Left lung (tissue), 14 donors: ENCODE measurements at places on chromosomes 3 and 15. TPM values are rescaled to one million over a fixed set of nuclear protein-coding genes. Genes with fewer than 3 reads are reported as not detected.

DNA sequence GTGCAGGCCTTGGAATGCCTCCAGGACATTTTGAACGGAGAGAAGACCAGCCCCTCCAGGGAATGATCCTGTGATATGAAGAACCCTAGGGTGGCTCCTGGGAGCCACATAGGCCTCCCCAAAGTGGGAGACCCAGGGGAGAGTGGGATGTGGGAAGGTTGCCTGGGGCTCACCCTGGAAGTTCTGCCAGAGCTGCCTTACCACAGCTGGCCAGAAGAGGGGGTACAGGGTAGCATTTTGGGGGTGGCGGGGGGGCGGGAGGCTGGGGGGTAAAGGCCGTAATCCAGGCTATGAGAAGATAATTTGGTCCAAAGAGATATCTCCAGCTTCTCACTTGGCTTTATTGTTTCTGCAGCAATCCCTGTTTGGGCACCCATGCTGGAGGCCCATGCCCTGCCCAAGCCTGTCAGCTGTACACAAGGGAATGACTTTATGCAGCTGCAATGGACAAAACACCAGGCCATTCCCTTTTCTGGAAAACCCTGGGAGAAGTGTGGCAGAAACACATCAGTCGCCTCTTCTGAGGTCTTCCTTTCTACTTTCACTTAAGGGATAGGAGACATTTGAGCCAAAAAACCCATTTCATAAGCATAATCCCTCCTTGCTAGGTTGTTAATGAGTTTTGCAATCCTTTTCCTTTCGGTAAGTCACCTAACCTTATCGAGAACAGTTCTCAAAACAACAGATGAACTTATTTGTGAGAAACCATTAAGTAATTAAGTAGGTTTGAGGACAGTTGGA lies 11.0 kb upstream of the MUSTN1 start:
- DNase-seq = no peak

DNA sequence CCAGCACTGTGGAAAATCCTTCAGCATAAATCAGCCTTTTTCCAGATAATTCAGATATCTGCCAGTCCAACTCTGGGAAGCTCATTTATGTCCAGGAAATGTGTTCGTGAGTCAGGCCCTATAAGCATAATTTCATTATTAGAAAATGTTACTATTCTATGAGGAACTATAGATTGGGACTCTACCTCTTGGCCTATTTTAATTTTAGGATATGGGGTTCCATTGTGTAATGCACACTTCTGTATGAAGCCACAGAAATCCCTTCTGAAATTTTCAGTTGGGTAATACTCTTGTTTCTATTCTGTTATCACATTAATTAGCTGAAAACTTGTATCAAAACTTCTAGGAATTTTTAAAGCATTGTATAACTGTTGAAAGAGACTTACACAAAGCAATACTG lies 43.9 kb upstream of the IL12A start:
- DNase-seq = no peak

ARL6IP5 gene
- polyA plus RNA-seq = 102 TPM

- DNase-seq = no peak
Observed at GRCh38 chr15:66043264-66043663, 174.0 kb downstream of the RAB11A start.

CYP1A2 gene
- polyA plus RNA-seq = 0.38 TPM

GRCh38 chr3:174346571-174346970 lies 512.6 kb upstream of the NAALADL2 start:
- DNase-seq = no peak

GRCh38 chr3:36317915-36318314 lies 62.4 kb upstream of the STAC start:
- no peak for DNase-seq

AP4E1 gene
- 9.0 TPM for polyA plus RNA-seq

SELENOS gene
- 50.8 TPM for polyA plus RNA-seq

DNA sequence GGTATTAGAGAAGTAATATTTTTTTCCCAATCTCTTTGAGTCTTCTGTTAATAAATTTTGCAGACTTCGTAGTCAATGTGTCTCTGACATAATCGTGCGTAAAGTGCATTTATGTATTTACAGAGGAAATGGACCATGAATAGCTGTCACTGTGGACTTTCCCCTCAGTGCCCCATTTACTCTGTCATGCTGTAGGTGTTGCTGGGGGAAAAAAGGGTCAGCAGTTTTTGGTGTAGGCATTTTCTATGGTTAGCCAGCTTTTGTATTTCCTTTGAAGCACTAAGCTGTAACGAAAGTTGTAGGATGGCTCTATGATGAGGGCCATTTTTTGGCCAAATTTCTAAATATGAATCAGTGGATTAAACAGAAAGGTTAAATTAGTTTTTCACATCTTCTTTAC lies 598.4 kb downstream of the FGF12 start:
- no peak for DNase-seq

HESX1 gene
- 3.7 TPM for polyA plus RNA-seq

GOLGA8T gene
- polyA plus RNA-seq = not detected

DNA sequence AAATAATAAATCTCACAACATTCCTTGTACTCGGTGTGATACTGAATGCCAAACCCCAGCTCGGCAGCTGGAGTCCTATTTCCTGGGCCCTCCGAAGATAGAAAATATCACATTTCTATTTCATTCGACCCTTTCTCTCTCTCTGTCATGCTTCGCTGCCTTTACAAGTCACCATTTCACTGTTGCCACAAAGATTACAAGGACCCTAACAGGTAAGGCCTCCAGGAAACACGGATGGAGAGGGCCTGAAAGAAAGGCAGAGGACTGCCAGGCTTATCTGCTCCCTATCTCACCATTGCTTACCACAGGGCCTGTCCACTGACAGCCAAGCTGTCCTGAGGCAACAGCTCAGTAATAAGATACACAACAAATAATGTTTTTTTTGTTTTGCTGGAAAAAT lies 376.5 kb downstream of the MECOM start:
- DNase-seq = no peak

GRCh38 chr3:38226273-38226672 lies 39.3 kb upstream of the SLC22A13 start:
- DNase-seq = no peak
